ENCODE measurements at places on chromosomes 5 and 9. TPM values are rescaled to one million over a fixed set of nuclear protein-coding genes. Genes with fewer than 3 reads are reported as not detected.

The ZNF782 gene
- 6.5 TPM for total RNA-seq

The FAM221B gene
- not detected for total RNA-seq

The ADAMTS13 gene
- 1.1 TPM for total RNA-seq

The ADAMTS16 gene
- total RNA-seq: not detected

The CER1 gene
- not detected for total RNA-seq

The TAS2R1 gene
- total RNA-seq: not detected

The MCIDAS gene
- total RNA-seq: not detected

The SPDL1 gene
- total RNA-seq: 30.2 TPM

The CCDC192 gene
- not detected for total RNA-seq

The CDC26 gene
- 76.7 TPM for total RNA-seq

The RLN2 gene
- 0.32 TPM for total RNA-seq

The TMEM38B gene
- 6.5 TPM for total RNA-seq

The CKMT2 gene
- not detected for total RNA-seq

The LCN15 gene
- total RNA-seq: not detected

The FBN2 gene
- total RNA-seq: 272 TPM

The GAS1 gene
- total RNA-seq: 0.76 TPM

The MYOT gene
- not detected for total RNA-seq

The NKD2 gene
- total RNA-seq: not detected

The SMIM33 gene
- total RNA-seq: under 0.01 TPM

The GABRG2 gene
- total RNA-seq: not detected

The LCN2 gene
- total RNA-seq: not detected

The SLC34A1 gene
- total RNA-seq: not detected

The ENTPD8 gene
- total RNA-seq: not detected

The FOXD4L6 gene
- not detected for total RNA-seq

The FOXD4L4 gene
- total RNA-seq: under 0.01 TPM

The SLC6A3 gene
- total RNA-seq: not detected

The PIGO gene
- 7.5 TPM for total RNA-seq

The NOXA1 gene
- total RNA-seq: 0.46 TPM

The RNF38 gene
- total RNA-seq: 10.3 TPM

The BTF3 gene
- total RNA-seq: 254 TPM

The ADAMTSL2 gene
- under 0.01 TPM for total RNA-seq

The NTMT1 gene
- total RNA-seq: 33.4 TPM

The INSL6 gene
- not detected for total RNA-seq

Data from epithelial cell of umbilical artery (primary cell).